ENCODE measurements at places on chromosomes 2 and 18.
A peak's percentile ranks its signal among the peaks of the same experiment; 100 is the strongest.

DNA sequence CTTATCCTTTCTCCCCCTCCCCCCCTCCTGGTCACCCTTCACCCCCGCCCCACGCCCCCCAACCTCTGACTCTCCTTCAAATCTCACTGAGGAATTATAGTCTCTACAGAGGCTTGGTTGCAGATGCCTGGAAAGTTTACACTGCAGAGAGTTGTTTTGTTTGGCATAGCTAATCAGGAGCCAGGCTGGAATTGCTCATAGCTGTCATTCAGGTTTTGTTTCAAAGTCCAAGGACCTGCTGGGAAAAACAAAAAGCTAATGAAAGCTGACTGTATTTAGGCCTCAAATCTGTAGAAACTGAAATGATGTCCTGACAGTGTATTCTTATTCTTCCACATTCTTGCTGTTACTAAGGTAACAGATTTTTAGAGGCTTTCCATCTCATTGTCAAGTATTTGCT is 22.6 kb downstream of the GREB1L start:
- peak; percentile 39 for DNase-seq

GRCh38 chr2:231053846-231054245 is 2.8 kb upstream of the PSMD1 start:
- DNase-seq: no peak

- no peak for DNase-seq
Observed at GRCh38 chr2:99836690-99837605, 305.4 kb downstream of the AFF3 start.

- peak; percentile 76 for DNase-seq
Observed at GRCh38 chr2:224268441-224268840, 133.5 kb downstream of the FAM124B start.

GRCh38 chr2:98013407-98014042 is 17.8 kb upstream of the TMEM131 start:
- no peak for DNase-seq

GRCh38 chr2:238879621-238880377 is 31.9 kb downstream of the TWIST2 start:
- no peak for DNase-seq

DNA sequence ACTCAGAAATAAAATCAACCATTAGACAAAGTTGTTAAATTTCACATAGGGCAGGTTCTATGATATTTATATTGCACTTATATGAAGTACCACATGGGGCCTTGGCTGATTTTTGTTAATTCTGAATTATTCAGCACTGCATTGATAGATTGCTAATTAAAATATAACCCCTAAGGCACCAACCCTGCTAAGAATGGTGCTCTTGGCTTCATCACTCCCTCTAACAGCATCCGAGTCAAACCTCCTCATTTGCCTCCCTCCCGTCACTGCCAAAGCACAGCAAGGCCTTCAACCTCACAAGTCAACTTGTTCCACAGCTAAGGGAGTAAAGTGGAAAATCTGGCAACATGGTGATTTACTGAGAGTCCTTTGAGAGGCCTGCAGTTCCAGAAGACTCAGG is 27.0 kb downstream of the MYO5B start:
- no peak for DNase-seq

Measured in MCF 10A (cell line).